ENCODE measurements at places on chromosomes 6 and 20.

- no peak for DNase-seq
These were observed 33.5 kb upstream of the TPD52L1 start for GRCh38 chr6:125120054-125120590.

DNA sequence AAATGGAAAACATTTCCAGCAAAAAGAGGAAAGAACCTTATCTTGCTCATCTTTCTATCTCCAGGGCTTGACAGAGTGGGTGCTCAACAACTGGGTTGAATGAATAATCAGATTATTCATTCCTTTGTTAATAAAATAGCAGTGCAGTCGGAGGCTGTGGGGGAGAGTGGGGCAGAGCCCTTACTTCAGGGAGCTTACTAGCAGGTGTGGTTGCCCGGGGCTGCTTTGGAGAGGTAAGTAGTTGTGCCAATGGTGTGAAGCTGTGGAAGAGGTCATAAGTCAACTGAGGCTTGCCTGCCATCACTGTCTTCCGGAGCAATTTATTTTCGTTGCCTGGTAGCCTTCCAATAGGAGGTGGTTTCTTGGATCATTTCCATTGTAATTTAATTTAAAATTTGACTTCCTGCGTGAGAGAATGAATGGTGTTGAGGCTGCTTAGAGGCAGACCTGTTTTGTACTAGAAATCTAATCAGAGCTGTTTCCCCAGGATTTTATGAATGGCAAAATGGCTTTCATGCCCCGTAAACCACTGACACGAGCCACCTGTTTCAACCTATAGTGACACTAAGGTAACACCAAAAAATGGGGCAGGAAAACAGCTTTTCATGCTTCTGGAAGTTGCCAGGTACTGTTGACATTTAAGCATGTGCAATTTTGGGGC lies 51.4 kb downstream of the ZDHHC14 start:
- DNase-seq = no peak

GRCh38 chr20:6426287-6426891 lies 303.6 kb upstream of the FERMT1 start:
- DNase-seq = no peak

DNA sequence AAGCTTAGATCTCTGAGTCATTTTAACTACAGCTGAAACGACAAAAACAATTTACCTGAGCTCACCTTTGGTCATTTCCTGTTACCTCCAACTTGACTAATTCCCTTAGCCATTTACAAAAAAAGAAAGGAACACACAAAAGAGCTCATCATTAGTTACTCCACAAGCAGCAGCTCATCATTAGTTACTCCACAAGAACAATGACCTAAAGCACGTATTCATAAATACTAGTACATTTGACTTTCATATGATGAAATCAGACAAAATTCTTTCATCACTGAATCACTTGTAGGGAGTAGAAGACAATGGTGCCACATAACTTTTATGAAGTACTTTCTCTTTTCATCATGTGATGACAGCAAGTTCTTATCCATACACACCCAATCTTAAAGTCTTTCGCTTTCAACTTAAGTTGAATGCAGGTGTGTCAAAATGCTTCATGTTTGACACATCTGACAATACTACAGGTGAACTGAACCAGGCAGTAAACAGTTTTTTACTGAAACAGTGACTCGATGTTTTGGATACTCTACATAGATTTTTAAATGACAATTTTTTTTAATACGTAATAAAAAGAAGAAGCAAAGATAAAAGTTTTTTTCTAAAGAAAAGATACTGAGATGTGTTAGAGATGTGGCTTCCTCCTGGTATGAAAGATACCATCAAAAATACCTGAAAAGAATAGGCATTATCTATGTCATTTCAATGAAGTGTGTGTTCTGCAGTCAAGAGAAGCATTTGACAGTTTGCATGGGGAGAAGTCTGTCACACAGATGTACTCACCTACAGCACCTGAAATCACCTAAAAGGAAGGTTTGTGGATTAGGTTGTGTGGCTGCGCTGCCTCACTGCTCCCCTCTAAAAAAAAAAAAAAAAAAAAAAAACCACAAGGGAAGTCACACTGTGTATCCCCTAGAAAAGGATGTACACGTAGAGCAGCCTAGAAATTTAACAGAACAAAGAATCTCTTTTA lies 109.1 kb downstream of the PRDM1 start:
- no peak for DNase-seq

DNA sequence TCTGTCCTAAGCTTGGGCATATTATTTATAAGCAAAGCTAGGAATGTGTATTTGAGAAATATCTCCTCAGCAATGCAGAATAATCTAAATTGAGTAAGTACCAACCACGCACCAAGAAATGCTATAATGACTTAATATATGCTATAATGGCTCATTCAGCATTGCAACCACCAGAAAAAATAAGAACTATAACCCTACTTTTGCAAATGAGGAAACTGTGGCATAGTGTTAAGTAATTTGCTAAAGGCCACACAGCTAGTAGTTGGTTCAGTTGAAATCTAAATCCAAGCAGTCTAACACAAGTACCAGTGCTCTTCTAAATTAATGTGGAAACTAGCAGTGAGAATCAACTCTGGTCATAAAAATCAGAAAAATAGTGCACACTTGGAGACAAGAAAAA lies 35.7 kb downstream of the HBS1L start:
- DNase-seq = no peak

- no peak for DNase-seq
These were observed 15.7 kb downstream of the ATP9A start for GRCh38 chr20:51752343-51752951.

- DNase-seq = no peak
These were observed 21.0 kb upstream of the RNF24 start for GRCh38 chr20:4036351-4036750.

DNA sequence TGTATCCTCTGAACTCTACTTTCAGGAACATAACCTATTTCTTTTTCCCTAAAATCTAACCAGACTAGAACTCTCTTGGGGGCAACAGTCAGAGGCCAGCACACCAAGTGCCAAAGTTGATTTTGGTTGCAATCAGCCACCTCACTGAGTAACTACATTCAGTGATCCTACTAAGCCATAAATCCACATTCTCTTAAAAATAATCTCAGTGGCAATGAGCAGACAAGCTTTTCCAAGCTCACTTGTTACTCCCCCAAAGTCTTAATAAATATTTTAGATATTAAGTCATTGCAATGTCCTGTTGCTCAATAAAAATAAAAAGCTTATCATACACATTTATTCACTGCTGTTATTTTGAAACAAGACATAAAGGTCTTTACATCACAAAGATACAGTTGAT lies 9.8 kb downstream of the RGS17 start:
- DNase-seq = no peak

- no peak for DNase-seq
These were observed 45.8 kb downstream of the AHI1 start for GRCh38 chr6:135451617-135452190.

DNA sequence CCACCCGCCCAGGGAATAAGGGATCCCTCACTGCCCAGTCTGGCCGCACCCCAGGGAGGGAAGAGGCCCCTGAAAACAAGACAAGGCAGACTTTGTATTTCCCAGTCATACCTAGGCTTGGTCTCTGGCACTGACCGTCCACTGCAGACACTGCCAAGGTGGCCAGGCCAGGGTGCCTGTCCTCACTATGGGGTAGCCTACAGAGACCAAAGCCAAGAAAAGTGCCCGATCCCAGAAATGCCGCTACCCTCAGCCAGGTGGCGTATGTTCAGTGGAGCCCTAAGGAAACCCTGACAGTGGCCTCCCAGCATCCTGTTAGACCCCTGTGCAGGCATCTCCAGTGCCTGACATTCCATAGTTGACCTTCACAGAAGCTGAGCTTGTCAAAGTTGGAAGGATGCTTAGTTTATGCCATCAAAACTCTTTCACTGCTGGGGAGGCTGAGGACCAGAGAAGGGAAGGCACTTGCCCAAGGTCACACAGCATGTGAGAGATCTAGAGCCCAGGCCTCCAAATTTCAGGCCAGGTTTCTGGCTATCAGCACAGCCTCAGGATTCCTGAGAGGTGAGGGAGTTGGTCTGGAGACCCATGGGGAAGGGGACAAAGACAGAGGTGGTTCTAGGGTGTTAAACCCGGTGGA lies 2.5 kb downstream of the SCRT2 start:
- DNase-seq = no peak

- peak; percentile 73 for DNase-seq
These were observed 73.2 kb upstream of the DUSP22 start for GRCh38 chr6:219019-219570.

DNA sequence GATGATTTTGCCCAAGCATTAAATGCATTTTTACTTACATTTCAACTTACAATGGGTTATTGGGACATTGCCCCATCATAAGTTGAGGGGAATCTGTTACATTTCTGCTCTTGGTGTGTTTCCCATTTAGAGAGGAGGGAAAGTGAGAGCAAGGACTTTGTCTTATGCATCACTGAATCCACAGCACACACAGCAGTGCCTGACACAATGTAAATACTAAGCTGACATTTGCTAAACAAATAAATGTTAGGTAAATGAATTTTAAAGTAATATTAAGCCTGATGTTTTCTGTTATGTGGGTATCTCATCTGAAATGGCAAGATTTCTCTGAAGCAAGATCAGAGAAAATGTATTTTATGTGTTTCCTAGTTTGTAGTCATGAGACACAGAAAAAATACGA lies 143.6 kb upstream of the STXBP5 start:
- no peak for DNase-seq

GRCh38 chr6:32816746-32817204 lies at the start of gene HLA-DOB:
Gene HLA-DOB (minus strand): TSS chr6:32817002. CDS start chr6:32816951, 51 bp downstream.
- peak; percentile 59 for DNase-seq

- no peak for DNase-seq
These were observed 98.6 kb upstream of the GPR6 start for GRCh38 chr6:109879521-109879920.

DNA sequence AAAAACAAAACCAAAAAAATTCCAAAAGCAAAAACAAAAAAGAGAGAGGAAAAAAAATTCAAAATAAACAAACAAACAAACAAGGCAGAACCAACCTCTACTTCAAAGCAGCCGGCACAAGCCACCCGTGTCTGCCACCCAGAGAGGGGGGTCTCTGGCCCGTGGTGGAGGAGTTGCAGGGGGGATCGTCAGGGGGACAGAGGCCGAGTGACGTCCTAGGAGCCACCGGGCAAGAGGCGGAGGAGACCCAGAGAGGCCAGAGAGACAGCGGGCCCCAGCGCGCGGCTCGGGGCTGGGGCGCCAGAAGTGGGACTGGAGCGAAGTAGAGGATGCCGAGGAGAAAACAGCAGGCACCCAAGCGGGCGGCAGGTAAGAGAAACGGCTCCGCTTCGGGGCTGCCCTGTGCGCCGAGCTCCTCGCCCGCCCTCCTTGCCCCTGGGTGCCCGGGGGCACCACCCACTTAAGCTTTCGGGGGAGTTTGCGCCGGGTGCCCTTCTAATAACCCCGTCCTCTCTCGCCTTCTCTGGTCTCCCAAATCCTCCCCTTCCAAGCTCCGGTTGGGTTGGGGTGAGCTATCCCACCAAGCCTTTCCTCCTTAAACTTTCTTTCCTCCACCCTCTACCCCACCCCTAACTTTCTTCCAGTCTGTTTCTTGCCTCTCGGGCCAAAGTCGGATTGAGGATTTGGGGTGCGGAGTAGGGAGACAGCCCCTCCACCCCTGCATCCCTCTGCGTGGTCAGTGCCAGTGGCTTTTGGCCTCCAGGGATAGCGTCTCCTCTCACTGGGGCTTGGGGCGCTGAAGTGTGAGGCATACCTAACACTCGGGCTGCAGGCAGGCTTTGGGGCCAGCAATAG lies 1.0 kb downstream of the TSHZ2 start:
- DNase-seq = no peak

DNA sequence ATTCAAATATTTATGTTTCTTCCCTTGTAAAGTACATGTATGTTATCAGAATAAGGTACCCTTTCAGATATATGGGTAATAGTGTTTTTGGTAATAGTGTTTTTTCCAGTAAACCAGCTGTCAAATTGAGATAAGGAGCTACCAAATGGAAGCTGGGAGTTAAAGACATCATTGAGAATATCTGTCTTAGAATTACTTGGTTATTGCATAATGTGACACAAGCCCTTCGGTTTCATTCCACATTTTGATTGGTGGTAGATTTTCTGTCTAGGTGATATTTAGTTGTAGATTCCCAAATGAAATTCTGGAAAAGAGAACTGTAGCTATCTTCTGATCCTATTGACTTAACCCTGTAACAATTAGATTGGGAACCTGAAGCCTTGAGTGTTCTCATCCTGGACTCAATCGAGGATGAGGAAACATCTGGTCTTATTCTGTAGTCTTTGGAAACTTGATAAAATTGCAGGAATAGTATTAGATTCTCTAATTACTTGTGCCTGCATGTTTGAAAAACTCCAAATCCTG lies 75.1 kb upstream of the SYNJ2 start:
- DNase-seq = no peak

- no peak for DNase-seq
These were observed 224.3 kb downstream of the ANKRD60 start for GRCh38 chr20:58004146-58004545.

GRCh38 chr6:32622545-32623401 lies 14.4 kb upstream of the HLA-DQA1 start:
- DNase-seq = peak; percentile 81

- no peak for DNase-seq
These were observed 247.6 kb downstream of the MYLK4 start for GRCh38 chr6:2502998-2503674.

DNA sequence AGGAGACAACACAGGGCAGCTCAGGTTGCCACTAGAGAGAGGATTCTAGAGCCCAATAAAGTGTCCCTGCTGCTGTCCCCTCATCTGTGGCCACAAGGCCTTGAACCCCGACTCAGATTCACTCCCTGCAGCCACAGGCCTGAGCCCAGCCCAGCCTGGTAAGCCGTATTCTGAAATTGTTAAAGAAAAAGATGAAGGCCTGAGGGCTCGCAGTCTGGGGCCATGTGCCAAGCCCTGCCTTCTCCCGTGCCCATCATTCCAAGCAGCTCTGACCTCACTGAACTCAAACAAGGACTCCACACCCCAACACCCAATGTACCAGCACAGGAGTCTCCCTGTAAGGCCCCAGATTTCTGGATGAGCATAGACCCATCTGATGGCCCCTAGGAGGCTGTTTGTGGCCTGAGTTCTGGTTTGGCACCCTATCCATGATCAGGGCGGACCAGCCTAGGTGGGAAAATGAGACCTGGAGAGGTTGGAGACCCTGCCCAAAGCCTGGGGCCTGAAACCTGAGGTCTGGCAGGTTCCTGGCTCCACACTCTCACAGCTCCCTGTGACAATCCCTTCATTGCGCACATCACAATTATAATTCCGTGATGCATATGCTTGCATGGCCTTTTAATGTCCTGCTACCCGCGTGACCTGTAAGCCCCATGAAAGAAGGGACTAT lies 62.0 kb upstream of the TOP1 start:
- DNase-seq = no peak

GRCh38 chr6:128657181-128657580 lies 136.8 kb upstream of the PTPRK start:
- peak; percentile 22 for DNase-seq

Data from GM06990 (cell line).